ENCODE measurements at places on chromosomes 4 and X.

GRCh38 chr4:8534129-8534528, 46.1 kb upstream of the GPR78 start:
- no peak for DNase-seq

GRCh38 chrX:23901805-23902204, 5.9 kb downstream of the APOO start:
- peak; percentile 20 for DNase-seq

GRCh38 chrX:45758319-45758718, 557.6 kb upstream of the DIPK2B start:
- no peak for DNase-seq

DNA sequence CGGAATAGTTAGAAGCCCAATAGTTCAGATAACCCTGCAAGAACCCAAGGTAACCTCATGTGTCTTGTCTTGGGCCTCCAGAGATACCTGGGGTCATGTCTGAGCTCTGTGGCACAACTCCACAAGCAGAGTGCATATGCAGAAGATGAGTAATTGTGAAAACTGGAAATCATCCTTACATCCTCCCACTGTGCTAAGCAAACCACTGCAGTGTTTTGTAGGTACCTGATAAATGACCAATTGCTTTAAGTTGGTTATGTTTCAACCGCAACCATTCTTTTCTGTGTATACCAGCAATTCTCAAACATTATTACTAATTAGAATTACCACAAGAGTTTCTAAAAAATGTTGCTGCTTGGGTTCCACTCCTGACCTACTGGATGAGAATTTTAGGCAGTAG, 73.2 kb downstream of the CBLL2 start:
- no peak for DNase-seq

DNA sequence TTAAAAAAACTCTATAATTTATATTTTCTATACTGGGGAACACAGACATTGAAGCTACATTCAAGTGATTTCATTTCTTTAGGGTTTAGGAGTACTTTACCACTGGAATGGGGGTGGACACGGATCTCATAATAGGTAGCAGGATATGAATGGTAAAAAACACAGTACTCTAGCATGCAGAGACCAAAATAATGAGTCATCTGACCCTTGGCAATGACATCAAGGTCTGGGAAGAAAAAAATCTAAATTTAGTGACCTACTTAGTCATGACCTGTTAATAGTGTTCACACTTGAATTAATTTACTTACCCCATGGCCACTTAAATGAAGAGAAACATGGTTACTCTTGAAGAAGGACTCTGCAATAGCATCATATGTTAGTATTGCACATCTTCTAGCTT, 187.9 kb downstream of the EPHA5 start:
- no peak for DNase-seq

DNA sequence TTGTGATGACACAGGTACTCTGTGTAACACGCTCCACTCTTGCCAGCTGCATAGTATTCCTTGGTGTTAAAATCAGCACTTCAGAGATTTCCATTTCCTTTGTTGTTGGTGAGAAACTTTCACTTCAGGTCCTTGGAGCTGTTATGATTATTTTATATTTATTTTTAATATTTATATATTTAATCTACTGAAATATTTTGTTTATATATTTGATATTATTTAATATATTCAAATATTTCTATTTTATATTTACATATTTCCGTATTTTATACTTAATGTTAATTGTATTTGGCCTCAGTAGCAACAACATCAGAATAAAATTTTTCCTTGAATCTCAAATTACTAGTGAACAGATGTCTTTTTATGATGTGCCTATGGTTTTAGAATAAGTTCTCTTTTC, 225.3 kb downstream of the MAGEB17 start:
- DNase-seq: no peak

GRCh38 chr4:11138964-11139363, 289.7 kb downstream of the HS3ST1 start:
- no peak for DNase-seq

GRCh38 chr4:142405021-142405694, 440.9 kb downstream of the INPP4B start:
- DNase-seq: peak; percentile 56

- DNase-seq: no peak
Observed at GRCh38 chr4:81257021-81257420, 42.0 kb upstream of the PRKG2 start.

- DNase-seq: no peak
Observed at GRCh38 chr4:147822128-147822527, 90.2 kb downstream of the ARHGAP10 start.

DNA sequence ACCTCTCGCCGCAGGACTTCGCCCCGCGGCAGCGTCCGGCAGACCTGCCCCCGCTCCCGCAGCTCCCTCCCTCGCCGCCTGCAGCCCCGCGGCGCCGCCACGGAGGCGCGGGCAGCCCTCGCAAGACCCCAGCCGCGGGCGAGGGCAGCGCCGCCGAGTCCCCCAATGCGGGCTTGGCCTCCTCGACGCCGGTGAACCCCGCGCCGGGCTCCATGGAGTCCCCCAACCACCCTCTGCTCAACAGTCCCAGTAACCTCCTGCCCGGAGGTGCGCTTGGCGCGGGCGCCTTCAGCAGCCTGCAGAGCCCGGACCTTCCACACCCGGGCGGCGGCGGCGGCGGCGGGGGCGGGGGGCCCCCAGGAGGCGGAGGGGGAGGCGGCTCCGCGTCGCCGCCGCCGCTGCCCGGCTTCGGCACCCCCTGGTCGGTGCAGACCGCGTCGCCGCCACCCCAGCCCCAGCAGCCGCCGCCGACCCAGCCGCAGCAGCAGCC, 1.2 kb downstream of the CPEB2 start:
- peak; percentile 11 for DNase-seq

DNA sequence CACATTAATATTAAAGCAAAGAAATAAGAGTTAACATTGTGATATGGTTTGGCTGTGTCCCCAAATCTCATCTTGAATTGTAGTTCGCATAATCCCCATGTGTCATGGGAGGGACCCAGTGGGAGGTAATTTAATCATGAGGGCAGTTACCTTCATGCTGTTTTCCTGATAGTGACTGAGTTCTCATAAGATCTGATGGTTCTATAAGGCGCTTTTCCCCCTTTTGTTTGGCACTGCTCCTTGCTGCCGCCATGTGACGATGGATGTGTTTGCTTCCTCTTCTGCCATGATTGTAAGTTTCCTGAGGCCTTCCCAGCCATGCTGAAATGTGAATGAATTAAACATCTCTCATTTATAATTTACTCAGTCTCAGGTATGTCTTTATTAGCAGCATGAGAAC, 153.8 kb upstream of the GALNT7 start:
- DNase-seq: no peak

- DNase-seq: no peak
Observed at GRCh38 chr4:5827108-5828004, 65.5 kb downstream of the CRMP1 start.

DNA sequence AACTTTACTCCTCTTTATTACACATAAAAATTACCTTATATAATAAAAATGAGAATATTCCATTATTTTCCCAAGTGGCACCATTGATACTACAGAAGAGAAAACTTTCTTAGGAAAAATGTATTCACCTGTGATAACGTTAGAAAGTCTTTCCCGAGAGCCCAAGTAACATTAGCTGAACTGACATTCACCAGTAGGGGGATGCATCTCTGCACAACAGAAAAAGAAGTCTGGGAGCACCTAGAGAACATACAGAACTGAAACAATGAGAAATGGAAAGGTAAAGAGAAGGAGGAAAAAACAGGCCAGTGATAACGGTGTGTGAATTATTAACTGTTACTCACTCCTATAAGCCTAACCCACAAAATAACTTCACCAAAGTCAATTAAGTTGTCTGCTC, 423.3 kb downstream of the CENPC start:
- DNase-seq: no peak

DNA sequence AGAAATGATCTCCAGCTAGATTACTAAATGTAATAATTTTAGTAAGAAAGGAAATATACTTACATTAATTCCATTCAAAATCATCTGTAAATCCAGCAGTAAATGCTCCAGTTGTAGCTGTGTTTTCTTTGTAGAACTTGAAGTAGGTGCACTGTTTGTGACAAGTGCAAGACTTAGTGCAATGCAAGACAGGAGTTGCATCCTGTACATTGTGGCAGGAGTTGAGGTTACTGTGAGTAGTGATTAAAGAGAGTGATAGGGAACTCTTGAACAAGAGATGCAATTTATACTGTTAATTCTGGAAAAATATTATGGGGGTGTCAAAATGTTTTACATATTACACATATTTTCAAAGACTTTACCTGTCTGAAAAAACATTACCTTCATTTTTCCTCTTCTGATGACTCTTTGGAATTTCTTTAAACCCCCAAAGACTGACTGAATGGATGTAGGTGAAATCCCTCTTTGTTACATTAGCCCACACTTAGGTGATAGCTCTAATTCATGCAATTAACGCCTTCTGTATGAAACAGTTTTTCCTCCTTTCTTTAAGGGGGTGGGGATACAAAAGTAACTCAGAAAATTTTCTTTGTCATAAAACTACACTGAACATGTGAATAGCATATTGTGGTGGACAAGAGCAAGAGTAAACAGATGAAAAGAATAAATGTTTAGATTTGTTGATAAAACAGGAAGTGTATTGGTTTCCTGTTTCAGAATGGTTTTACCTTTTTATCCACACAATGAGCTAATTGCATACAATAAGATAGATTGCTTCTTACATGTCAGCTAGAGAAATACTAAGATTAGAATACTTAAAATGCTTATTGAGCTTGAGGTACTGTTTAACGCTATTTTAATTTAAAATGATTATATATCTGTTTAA, at the start of gene IL2:
Gene IL2, minus strand, starts transcription at position 495 of the 886 bp plus-strand sequence. Its CDS starts 285 bp downstream, at position 210.
- no peak for DNase-seq

GRCh38 chrX:9249051-9249846, 215.3 kb upstream of the FAM9B start:
- no peak for DNase-seq

DNA sequence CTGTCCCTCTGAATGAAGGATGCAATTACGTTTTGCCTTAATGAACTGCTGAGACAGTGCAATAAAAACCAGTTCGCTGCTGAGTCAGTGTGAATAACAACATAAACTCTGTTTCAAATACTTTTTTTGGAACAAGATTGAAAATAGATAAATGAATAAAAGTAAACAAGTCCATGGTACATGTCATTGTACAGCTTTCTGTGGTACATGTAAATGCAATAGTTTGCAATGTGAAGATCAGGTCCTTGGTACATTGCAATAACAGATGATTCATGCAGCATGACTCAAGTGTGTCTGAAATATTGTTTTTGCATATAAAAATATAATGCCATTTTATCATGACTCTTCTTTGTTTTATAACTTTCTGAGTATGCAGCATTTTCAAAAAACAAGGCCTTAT, 193.4 kb upstream of the PACRGL start:
- DNase-seq: no peak

GRCh38 chrX:107775734-107776511, at the start of gene TSC22D3:
Gene TSC22D3, minus strand, starts transcription at chrX:107775787. Its CDS starts 368 bp downstream, at chrX:107775419.
- peak; percentile 32 for DNase-seq

DNA sequence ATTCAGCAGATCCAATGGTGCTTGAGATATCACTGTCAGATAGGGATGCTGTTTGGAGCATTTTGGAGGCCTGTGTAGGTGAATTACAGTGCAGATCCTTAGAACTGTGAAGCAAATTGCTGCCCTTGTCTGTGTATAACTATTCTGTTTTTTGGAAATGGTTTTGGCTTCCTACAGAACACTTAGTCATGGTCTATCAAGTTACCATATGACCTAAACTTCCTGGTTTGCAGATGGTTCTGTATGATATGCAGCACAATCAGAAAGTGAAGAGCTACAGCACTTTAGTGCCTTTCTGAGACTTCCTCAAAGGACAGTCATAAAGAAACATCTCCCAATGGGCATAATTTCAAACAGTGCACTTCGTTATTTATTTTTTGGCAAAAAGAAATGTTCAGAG, 688.6 kb downstream of the SH3BGRL start:
- no peak for DNase-seq

DNA sequence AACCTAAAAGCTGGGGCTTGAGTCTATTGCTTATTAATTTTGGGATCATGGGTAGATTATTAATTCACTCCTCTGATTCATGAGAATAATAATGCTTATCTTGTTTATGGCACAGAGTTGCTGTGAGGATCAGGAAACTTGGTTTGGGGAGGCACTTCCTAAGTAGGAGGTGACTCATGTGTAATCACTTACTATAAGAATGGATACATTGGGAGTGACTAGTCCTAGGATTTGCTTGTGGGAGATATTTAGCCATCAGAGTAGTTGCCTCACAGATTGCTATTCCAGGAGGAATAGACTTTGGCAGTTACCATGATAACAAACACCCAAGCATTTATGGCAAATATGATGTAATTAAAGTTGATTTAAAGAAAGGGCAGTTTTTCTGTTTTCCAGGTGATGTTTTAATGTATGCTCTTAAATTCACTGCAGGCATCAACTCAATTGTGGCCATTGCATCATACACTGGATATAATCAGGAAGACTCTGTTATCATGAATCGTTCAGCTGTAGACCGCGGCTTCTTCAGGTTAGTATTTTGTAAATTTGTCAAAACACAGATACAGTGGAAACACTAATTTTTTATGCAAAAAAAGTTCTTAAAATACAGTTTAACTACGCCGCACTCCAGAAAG, 41.9 kb downstream of the POLR2B start:
- no peak for DNase-seq

GRCh38 chr4:174461466-174462106, 60.7 kb downstream of the HPGD start:
- DNase-seq: no peak

- no peak for DNase-seq
Observed at GRCh38 chrX:17743913-17744312, 6.6 kb downstream of the SCML1 start.

DNA sequence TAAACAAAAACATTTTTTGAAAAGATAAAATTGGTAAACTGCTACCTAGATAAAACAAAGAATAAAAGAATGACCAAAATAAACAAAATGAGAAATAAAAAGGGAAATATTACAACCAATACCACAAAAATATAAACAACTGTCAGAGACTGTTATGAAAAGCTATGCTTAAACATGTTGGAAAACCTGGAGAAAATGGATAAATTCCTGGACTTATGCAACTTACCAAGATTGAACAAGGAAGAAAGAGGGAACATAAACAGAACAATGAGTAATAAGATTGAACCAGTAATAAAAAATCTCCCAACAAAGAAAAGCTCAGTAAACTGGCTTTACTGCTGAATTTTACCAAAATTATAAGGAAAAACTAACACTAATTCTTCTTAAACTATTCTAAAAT, 518.7 kb downstream of the GRXCR1 start:
- DNase-seq: no peak

- no peak for DNase-seq
Observed at GRCh38 chr4:165813606-165814005, 59.4 kb upstream of the TLL1 start.

Measured in caudate nucleus (tissue), 63 donors.